ENCODE measurements at places on chromosomes 4 and X.
A peak's percentile ranks its signal among the peaks of the same experiment; 100 is the strongest.

- DNase-seq: no peak
Measured at GRCh38 chr4:70914631-70915030, 12.5 kb downstream of the MOB1B start.

- DNase-seq: no peak
Measured at GRCh38 chrX:104522386-104522785, 43.6 kb upstream of the IL1RAPL2 start.

GRCh38 chr4:173091362-173091761, 77.2 kb upstream of the GALNT7 start:
- DNase-seq: no peak

GRCh38 chrX:54978448-54978847, 15.5 kb downstream of the PFKFB1 start:
- DNase-seq: no peak

DNA sequence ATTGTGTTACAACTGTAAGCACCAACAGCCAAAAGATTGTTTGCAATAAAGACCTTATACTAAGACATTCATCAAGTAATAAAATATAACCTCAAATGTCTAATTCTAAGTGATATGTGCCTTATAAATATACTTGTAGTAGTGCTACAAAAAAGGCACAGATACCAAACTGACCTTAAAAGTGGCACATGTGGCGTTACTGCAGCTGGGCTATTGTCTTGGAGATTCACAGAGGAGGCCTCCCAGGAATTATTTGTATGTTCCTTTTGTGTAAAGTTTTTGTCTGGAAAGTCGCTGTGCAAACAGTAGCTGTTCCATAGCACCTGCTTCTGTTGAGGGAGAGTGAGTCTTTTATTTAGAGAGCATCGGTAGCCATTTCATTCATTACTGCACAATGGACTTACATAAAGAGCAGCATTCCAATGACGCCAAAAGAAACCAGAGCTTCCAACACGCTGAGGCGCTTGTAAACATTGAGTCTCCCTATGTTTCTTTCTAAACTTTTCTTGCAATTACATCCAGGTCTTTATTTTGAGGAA, 143.7 kb downstream of the RPA4 start:
- DNase-seq: peak; percentile 4

DNA sequence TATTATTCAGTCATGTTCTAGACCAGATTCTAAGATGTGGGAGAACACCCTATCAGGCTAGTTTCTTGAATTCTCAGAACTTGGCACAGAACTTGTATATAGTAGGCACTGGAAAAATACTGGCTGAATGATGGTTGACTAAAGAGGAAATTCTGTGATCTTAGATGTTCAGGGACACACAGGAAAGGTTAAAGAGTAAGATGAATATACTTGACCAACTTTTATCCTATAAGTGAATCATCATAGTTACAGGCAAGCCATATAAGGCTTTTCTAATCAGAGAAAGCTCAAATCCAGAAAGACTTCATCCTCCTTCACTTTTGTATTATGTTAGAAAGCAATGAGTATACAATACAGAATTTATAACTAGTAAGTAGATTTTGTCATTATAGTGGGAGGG, 53.8 kb downstream of the SEPTIN11 start:
- DNase-seq: no peak

- no peak for DNase-seq
Measured at GRCh38 chr4:96092151-96092705, 252.3 kb downstream of the PDHA2 start.

GRCh38 chr4:77183777-77184420, 26.9 kb downstream of the CCNG2 start:
- no peak for DNase-seq

DNA sequence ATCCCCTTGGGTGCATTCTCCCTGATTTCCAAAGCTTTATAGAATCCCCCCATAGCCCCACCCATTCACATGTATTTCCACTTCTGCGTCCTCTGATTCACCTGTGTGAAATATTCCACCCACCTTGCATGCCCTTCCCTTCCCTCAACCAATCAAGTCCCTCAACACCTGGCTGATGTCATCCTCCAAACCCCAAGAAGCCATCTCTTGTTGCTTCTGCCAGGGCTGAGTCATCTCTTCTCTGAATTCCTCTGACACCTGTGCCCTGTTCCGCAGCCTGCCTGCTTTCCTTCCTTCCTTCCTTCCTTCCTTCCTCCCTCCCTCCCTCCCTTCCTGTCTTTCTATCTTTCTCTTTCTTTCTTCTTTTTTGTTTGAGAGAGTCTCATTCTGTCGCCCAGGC, 9.9 kb downstream of the CRMP1 start:
- DNase-seq: no peak

GRCh38 chrX:8037593-8038348, 110.6 kb upstream of the PNPLA4 start:
- no peak for DNase-seq

GRCh38 chr4:8880851-8881250, 9.2 kb upstream of the HMX1 start:
- DNase-seq: no peak

DNA sequence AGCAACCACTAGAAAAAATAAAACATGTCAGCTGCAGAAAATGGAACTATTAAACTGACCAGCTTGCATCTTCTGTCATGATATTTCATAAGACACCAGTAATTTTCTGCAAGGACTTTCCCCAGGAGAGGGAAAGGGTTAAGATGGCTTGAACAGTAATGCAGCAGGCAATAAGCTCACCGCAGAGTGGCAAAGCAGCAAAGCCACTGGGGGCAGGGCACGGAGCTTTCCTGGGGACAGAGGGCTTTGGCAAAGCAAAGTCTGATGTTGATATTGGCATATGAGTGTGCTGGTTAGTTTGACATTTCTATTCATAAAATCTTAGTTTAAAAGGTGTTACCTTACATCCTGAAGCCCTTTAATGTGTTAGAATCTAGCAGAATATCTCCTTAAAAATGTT, 55.1 kb upstream of the NAP1L5 start:
- no peak for DNase-seq

DNA sequence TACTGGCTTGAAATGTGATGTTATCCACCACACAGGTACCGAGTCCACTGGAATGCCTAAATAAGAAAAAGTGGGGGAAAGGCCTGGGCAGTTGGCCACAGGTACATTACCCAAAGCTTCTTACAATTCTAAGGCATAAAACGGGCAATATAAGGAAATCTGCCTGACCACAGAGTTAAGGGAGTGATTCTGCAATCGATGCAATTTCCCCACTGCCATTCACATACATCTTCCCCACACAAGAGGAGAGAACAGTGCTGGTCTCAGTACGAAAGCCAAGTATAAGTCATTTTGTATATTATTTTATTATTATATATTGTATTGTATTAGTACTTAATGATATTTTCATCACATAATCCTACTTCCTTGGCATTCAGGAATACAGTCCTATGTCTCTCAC, 30.6 kb downstream of the RFC1 start:
- DNase-seq: no peak

DNA sequence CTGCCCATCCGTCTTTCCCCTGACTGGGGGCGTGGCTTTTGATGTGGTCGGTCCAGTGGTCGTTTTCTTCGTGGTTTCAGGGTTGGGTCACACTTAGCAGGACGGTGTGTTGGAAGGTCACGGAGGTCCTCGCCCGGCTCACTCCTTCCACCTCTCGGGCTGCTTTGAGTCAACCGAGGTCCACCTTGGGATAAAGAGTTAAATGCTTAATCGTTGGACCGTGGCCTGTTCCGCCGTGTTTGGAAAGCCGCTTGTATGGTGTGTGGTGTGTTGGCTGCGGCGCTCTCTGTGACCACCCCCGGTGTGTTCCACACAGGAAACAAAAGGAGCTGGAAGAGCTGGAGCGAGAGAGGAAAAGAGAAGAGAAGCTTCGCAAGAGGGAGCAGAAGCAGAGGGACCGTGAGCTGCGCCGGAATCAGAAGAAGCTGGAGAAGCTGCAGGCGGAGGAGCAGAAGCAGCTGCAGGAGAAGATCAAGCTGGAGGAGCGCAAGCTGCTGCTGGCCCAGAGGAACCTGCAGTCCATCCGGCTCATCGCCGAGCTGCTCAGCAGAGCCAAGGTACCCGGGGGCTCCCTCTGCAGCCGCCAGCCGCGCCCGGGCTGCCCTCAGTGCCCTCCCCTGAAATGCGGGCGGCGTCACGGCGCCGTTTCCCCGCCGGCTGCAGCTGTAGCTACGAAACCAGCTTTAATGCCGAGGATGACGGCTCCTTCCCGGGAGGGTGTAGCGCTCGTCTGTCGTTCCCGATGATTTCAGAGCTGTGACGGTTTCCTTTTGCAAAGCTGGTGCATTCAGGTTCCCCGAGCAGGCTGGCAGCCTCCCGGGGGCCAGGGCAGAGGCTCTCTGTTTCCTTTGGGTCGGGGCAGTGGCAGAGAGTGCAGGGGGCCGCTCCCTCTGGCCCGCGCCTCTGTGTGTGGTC, 7.7 kb downstream of the AKAP17A start:
- no peak for DNase-seq

- DNase-seq: no peak
Measured at GRCh38 chr4:3657902-3658529, 108.2 kb upstream of the ADRA2C start.

DNA sequence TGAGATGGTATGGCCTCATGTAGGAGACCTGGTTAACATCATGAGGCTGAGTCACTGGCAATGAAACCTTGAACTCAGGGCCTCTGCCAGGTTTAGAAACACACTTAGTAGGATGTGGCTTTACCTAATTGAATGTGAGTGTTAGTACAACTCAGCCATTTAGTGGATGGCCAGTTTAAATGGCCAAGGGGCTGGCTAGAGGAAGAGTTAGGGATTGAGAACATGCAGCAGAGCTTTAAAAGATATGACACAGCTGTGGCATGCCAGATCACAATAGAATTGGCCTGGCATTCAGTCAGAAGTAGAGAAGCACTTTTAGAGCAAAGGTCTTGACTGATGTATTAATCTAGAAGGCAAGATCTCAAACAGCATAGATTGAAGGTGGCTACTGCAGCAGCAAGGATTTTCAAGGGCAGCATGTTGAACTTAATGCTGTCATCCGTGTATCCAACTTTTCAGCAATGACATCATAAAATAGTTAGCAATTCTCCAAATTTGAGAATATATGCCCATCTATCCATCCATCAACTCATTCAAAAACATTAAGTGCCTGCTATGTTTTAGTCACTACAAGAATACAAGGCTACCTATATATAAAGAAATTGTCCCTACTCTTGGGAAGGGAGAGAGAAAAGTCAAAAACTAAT, 170.4 kb downstream of the FRAS1 start:
- no peak for DNase-seq

DNA sequence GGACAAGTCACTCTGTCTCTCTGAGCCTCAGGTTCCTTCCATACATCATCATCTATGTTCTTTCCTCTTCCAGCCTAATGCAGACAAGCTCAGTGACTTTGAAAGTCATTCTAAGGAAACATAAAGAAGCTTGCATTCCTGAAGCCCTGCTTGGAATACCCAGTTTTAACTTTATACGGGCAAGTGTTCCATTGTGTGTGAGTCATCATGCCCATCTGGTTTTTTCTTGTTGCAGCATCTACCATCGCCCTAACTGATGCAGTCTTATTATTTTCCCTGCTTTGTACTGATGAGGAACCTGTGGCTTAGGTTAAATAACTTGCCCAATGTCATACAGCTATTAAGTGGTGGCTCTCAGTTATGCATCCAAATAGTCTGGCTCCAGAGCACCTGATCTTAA, 177.9 kb upstream of the RAI2 start:
- DNase-seq: no peak

GRCh38 chrX:118901991-118902390, 72.4 kb upstream of the LONRF3 start:
- DNase-seq: peak; percentile 23

DNA sequence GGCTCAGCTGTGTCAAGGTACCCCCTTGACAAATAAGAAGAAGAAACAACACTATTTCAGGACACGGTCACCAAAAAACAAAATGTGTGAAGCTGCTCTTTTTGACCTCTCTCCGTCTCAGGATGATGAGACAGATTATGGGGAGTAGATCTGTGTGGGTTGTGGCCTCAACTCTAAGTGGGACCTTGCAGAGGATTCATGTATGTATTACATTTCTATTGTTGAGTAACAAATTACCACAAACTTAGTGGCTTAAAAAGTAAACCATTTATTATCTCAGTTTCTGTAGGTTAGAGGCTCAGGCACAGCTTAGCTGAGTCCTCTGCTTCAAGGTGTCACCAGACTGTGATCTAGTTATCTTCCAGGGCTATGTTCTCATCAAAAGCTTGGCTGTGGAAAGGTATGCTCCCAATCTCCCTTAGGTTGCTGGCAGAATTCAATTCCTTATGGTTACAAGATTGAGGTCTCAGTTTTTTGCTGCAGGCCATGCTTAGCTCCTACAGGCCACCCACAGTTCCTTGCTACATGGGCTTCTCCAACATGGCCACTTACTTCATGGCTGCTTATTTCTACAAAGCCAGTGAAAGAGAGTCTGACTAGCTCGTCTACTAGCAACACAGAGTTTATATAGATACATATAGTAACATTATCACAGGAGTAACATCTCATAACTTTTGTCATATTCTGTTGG, 28.1 kb downstream of the DGKK start:
- no peak for DNase-seq

- DNase-seq: no peak
Measured at GRCh38 chrX:67585401-67585800, 41.6 kb downstream of the AR start.

Measured in NCI-H1436 (cell line).